GM12878 (cell line): ENCODE measurements at places on chromosomes 3 and 15. TPM values are rescaled to one million over a fixed set of nuclear protein-coding genes. Genes with fewer than 3 reads are reported as not detected.

PLXND1 gene
- 0.66 and 2.3 TPM in 2 replicates for total RNA-seq

MYH15 gene
- 0.05 and 0.13 TPM in 2 replicates for total RNA-seq

PLD1 gene
- total RNA-seq: 7.5 and 7.8 TPM in 2 replicates

NDN gene
- 0.13 TPM in 1 of 2 replicates, not detected in the other for total RNA-seq

UMPS gene
- 46.9 and 48.8 TPM in 2 replicates for total RNA-seq

AQR gene
- 27.2 and 32.7 TPM in 2 replicates for total RNA-seq

ZBBX gene
- not detected in 2 replicates for total RNA-seq

LRRIQ4 gene
- total RNA-seq: 0.15 and 0.21 TPM in 2 replicates

BMF gene
- 34.9 and 35.7 TPM in 2 replicates for total RNA-seq

ZNF717 gene
- total RNA-seq: 9.8 and 10.8 TPM in 2 replicates

SNTN gene
- total RNA-seq: not detected in 2 replicates

ISLR2 gene
- 0.21 and 0.37 TPM in 2 replicates for total RNA-seq

SYNPR gene
- not detected in 2 replicates for total RNA-seq

NEK4 gene
- total RNA-seq: 22.7 and 22.9 TPM in 2 replicates

OSBPL10 gene
- total RNA-seq: 0.03 and 0.24 TPM in 2 replicates

GADL1 gene
- not detected in 2 replicates for total RNA-seq

FETUB gene
- not detected in 2 replicates for total RNA-seq

TBL1XR1 gene
- total RNA-seq: 114 and 126 TPM in 2 replicates

PLCB2 gene
- 33.8 and 39.4 TPM in 2 replicates for total RNA-seq

LDHAL6B gene
- not detected in 2 replicates for total RNA-seq

ARPP21 gene
- total RNA-seq: not detected in 2 replicates

IGSF11 gene
- not detected in 2 replicates for total RNA-seq

AP2M1 gene
- total RNA-seq: 180 and 191 TPM in 2 replicates

SETMAR gene
- 17.0 and 20.1 TPM in 2 replicates for total RNA-seq

CPEB1 gene
- 0.66 and 0.92 TPM in 2 replicates for total RNA-seq

SEMA3F gene
- 0.08 and 0.45 TPM in 2 replicates for total RNA-seq

CATSPER2 gene
- total RNA-seq: 2.3 and 4.3 TPM in 2 replicates

STRA6 gene
- 9.7 and 10.0 TPM in 2 replicates for total RNA-seq

TNNC1 gene
- total RNA-seq: 0.41 TPM in 1 of 2 replicates, not detected in the other

FSIP1 gene
- 0.36 and 0.43 TPM in 2 replicates for total RNA-seq

RTP4 gene
- total RNA-seq: 2.8 and 3.4 TPM in 2 replicates

GABRB3 gene
- total RNA-seq: 0.05 and 0.27 TPM in 2 replicates

TEX55 gene
- total RNA-seq: not detected in 2 replicates

RAD18 gene
- total RNA-seq: 25.5 and 28.3 TPM in 2 replicates

MGLL gene
- total RNA-seq: 103 and 112 TPM in 2 replicates

MITF gene
- not detected in 2 replicates for total RNA-seq

CISH gene
- 4.4 and 5.1 TPM in 2 replicates for total RNA-seq

GRAMD2A gene
- total RNA-seq: not detected in 2 replicates

GPR176 gene
- total RNA-seq: 0.19 and 0.21 TPM in 2 replicates

RGMA gene
- total RNA-seq: 0.13 TPM in 1 of 2 replicates, not detected in the other

GHRL gene
- total RNA-seq: 1.4 and 2.2 TPM in 2 replicates

GOLGA8J gene
- total RNA-seq: not detected in 2 replicates

CYP11A1 gene
- total RNA-seq: 0.29 and 0.69 TPM in 2 replicates

CCDC14 gene
- 37.1 and 39.9 TPM in 2 replicates for total RNA-seq

SOX14 gene
- not detected in 2 replicates for total RNA-seq

CLRN1 gene
- not detected in 2 replicates for total RNA-seq

WDR6 gene
- total RNA-seq: 150 and 169 TPM in 2 replicates

TTLL13 gene
- 0.13 and 0.19 TPM in 2 replicates for total RNA-seq

CLDN18 gene
- total RNA-seq: 0.26 and 0.32 TPM in 2 replicates

DNAJA4 gene
- total RNA-seq: 5.9 and 6.4 TPM in 2 replicates

LSAMP gene
- 4.0 and 7.2 TPM in 2 replicates for total RNA-seq

RLBP1 gene
- not detected in 2 replicates for total RNA-seq

EIF3J gene
- total RNA-seq: 96.2 and 101 TPM in 2 replicates

RARB gene
- total RNA-seq: not detected in 2 replicates

AHSG gene
- 0.90 and 1.2 TPM in 2 replicates for total RNA-seq

MELTF gene
- 44.3 and 49.1 TPM in 2 replicates for total RNA-seq

ECE2 gene
- total RNA-seq: not detected in 2 replicates

DPPA2 gene
- not detected in 2 replicates for total RNA-seq

ADAMTSL3 gene
- 0.26 and 0.29 TPM in 2 replicates for total RNA-seq
